Esophagus squamous epithelium (tissue), 5 donors: ENCODE measurements at places on chromosomes 6 and 20.

DNA sequence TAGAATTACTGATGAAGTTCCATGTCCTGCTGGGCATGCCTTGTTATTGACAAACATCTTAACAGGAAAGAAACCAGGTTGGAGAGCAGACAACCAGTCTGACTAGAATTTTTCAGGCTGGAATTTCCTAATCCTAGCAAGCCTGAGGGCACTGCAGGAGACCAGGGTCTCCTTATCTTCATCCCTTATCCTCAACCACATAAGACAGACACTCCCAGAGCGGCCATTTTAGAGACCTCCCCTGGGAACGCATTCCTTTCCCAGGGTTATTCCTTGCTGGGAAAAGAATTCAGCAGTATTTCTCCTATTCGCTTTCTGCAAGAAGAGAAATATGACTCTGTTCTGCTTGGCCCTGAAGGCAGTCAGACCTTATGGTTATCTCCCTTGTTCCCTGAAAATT lies 803.7 kb downstream of the GRIK2 start:
- H3K4me1 ChIP-seq = no peaks in the 10 kb centered on the region
- H3K27ac ChIP-seq = no peak overlapping the region
- H3K27me3 ChIP-seq = no peaks in the 10 kb centered on the region
- H3K4me3 ChIP-seq = no peak overlapping the region
- no peaks in the 10 kb centered on the region for H3K36me3 ChIP-seq

DNA sequence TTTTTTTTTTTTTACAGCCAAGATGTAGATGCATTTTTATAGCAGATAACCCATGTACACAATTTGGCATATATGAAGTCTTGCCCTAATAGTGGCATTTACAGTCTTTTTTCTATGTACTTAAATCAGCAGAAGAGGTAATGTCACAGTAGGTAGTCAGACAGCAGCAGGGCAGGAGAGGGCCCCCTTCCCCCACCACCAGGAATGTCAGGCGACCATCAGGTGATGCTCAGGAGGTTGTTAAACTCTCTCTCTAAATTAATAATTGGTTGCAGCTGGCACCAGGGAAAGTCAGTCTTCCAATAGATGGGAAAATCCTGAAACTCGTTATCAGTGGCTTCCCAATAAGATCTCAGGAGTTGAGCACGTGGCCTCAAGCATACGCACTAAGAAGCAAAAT lies 188.0 kb upstream of the ADGRB3 start:
- no peaks in the 10 kb centered on the region for H3K27me3 ChIP-seq
- no peak overlapping the region for H3K4me3 ChIP-seq
- no peaks in the 10 kb centered on the region for H3K4me1 ChIP-seq
- no peaks in the 10 kb centered on the region for H3K36me3 ChIP-seq
- H3K27ac ChIP-seq = no peak overlapping the region
- no peak for DNase-seq

DNA sequence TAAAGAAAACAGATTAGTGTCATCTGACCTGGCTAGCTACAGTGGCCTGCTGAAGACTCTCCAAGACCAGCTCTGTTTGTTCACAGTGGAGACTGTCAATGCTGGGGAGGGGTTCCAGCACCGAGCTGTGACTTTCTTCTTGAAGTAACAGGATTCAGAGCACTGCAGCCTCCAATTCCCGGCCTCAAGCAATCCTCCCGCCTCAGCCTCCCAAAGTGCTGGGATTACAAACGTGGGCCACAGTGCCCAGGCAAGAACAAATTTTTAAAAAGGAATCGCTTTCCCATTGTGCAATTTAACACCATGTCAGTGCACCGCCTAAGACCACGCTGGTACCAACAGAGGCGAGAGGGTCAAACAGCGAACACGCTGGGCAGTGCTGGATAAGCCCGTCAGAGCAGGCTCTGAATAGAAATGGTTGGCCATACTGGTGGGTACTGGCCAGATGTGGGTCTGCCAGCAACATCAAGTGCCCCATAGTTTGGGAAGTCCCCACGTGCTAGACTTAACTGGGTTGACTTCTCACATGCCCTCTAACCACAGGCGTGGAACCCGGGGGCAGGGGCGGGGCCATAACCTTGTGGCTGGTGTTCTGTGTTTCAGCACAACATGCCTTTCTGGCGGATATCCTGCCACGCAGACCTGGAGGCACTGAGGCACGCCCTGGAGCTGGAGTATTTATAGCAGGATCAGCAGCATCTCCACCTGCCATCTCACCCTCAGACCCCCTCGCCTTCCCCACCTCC lies 168.9 kb downstream of the ZMYND8 start:
- H3K4me1 ChIP-seq = no peaks in the 10 kb centered on the region
- H3K4me3 ChIP-seq = no peak overlapping the region
- no peak for DNase-seq
- peaks cover 66% of the 10 kb centered on the region for H3K36me3 ChIP-seq
- no peaks in the 10 kb centered on the region for H3K27me3 ChIP-seq

DNA sequence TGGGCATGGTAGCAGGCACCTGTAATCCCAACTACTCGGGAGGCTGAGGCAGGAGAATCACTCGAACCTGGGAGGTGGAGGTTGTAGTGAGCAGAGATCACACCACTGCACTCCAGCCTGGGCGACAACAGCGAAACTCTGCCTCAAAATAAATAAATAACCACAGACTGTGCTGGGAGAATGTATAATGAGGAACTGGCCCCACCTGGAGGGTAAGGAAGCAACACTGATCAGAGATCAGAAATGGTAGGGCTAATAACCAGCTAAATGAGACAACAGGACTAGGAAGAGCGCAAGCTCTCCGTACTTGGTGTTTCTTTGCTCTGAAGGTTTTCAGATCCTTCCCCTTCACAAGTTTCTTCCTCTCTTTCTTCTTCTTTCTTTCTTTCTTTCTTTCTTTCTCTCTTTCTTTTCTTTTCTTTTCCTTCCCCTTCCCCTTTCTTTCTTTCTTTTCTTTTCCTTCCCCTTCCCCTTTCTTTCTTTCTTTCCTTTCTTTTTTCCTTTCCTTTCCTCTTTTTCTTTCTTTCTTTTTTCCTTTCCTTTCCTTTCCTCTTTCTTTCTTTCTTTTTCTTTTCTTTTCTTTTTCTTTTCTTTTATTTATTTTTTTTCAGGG lies 14.6 kb downstream of the CCM2L start:
- H3K4me1 ChIP-seq = peaks cover 2% of the 10 kb centered on the region
- H3K27ac ChIP-seq = no peak overlapping the region
- DNase-seq = no peak
- H3K4me3 ChIP-seq = no peak overlapping the region
- no peaks in the 10 kb centered on the region for H3K27me3 ChIP-seq

DNA sequence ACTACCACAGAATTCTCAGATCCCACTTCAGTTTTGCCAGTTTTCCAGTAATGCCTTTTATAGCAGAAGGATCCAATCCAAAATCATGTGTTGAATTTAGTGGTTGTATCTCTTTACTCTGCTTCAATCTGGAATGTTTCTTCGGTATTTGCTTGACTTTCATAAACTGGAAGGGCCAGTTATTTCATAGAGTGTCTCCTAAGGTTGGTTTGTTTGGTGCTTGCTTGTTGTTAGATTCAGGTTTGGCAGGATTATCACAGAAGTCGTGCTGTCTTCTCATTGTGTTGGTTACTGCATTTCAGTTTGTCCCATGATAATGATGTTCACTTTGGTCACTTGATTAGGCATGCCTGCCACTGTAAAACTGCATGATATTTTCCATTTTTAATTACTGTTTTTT lies 45.7 kb downstream of the TMEM200A start:
- H3K27me3 ChIP-seq = no peaks in the 10 kb centered on the region
- no peaks in the 10 kb centered on the region for H3K4me1 ChIP-seq
- H3K4me3 ChIP-seq = no peak overlapping the region
- DNase-seq = no peak
- no peak overlapping the region for H3K27ac ChIP-seq
- no peaks in the 10 kb centered on the region for H3K36me3 ChIP-seq

DNA sequence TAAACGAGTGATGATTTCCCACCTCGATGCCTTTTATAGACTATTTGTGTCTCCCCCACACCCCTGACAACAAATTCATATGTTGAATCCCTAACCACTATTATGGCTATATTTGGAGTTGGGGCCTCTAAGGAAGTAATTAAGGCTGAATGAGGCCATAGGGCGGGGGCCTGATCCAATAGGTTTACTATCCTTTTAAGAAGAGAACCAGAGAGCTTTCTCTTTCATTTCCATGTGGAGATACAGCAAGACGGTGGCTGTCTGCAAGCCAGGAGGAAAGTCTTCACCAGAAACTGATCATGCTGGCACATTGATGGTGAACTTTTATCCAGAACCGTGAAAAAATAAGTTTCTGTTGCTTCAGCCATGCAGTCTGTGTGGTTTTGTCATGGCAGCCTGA lies 38.9 kb upstream of the CLIC5 start:
- no peaks in the 10 kb centered on the region for H3K27me3 ChIP-seq
- no peak overlapping the region for H3K27ac ChIP-seq
- H3K4me3 ChIP-seq = no peak overlapping the region
- DNase-seq = no peak
- no peaks in the 10 kb centered on the region for H3K4me1 ChIP-seq

- no peaks in the 10 kb centered on the region for H3K27me3 ChIP-seq
- no peak overlapping the region for H3K27ac ChIP-seq
- H3K36me3 ChIP-seq = no peaks in the 10 kb centered on the region
- DNase-seq = no peak
Observed at GRCh38 chr20:61777773-61778494, 287.7 kb downstream of the TAF4 start.

DNA sequence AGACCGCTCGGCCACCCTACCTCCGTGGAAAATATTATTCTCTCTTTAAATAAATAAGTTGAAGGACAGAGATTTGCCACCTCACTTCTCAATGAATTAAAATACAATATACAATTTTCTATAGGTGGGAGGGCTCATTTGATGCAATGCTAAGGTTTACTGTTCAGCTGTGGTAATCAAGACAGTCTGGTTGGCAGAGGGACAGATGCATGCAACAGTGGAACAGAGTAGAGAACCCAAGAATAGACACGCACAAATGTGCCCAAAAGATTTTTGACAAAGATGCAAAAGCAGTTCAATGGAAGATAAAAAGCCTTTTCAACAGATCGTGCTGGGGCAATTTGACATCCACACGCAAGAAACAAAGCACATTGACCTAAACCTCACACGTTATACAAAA lies 145.2 kb downstream of the CEBPB start:
- no peak overlapping the region for H3K27ac ChIP-seq
- peaks cover 60% of the 10 kb centered on the region for H3K4me1 ChIP-seq
- no peaks in the 10 kb centered on the region for H3K36me3 ChIP-seq
- no peak for DNase-seq
- no peaks in the 10 kb centered on the region for H3K27me3 ChIP-seq

DNA sequence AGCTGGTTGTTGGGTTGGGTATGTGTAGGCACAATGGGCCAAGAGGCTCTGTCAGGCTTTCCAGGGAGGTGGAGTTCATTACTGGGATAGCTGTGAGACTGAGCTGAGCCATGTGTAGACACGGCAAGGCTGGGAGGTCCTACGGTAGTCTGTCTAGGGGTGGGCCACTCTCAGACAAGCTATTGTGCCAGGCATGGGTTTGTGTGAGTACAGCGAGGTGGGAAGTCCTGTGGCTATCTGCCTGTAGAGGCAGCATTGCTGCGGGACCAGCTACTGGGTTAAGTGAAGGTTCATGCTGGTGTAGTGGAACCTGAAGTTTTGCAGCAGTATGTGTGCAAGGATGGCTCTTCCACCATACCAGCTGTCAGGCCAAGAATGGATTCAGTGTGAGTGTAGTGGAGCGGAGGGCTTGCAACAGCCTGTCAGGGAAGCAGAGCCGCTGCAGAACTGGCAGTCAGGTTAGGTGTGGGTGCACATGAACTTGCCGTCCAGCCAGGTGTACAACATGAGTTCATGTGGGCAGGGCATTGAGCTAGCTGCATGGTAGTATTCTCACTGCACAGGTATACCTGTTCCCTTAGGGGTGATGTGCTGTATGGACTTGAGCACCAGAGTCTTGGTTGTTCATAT lies 78.0 kb upstream of the CENPW start:
- no peaks in the 10 kb centered on the region for H3K27me3 ChIP-seq
- no peak overlapping the region for H3K4me3 ChIP-seq
- H3K27ac ChIP-seq = no peak overlapping the region

DNA sequence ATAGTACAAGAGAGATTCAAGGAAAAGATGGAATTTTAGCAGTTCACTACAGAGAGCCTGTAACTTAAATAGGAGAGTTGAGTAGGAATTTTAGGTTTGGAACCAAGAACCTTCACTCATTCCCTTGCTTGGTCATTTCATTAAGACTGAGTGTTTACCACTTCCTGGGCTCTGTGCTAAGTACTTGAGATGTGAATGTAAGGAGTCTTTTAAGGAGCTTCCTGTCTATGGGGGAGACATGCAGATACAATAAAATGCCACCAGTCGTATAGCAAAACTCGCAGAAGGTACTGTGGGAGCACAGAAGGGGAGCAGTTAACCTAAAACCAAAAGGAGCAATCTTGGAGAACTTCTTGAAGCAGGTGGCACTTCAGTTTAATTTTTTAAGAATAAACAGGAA lies 204.2 kb downstream of the SLC24A3 start:
- no peaks in the 10 kb centered on the region for H3K36me3 ChIP-seq
- H3K27me3 ChIP-seq = no peaks in the 10 kb centered on the region
- no peak overlapping the region for H3K4me3 ChIP-seq
- H3K4me1 ChIP-seq = no peaks in the 10 kb centered on the region
